ENCODE measurements at places on chromosomes 12 and 14.
A peak's percentile ranks its signal among the peaks of the same experiment; 100 is the strongest.

DNA sequence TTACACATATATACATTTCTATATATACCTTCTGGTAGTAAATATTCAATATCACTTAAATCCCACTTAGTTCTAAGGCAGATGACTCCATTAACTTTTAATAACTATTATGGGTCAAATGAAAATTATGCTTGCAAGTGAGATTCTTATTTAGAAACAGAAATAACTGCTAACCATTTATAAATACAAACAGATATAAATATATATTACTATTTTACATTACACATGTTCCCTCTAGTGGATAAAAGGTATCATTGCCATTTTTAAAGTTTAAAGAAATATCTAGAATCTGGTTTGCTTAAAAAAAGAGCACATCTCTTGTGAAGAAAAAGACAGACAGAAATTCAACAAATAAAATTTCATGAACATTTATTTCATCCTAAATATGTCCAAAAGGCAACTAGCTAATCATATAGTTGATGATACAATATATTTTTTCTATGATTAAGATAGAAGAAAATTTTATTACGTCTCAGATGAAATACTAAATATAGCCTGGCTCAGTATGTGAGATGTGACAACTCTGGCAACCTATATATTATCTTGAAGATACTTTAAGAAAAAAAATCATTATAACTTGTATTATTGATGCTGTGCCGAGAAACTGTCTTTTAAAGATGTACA is 11.7 kb upstream of the RAD51AP1 start:
- no peak for DNase-seq

DNA sequence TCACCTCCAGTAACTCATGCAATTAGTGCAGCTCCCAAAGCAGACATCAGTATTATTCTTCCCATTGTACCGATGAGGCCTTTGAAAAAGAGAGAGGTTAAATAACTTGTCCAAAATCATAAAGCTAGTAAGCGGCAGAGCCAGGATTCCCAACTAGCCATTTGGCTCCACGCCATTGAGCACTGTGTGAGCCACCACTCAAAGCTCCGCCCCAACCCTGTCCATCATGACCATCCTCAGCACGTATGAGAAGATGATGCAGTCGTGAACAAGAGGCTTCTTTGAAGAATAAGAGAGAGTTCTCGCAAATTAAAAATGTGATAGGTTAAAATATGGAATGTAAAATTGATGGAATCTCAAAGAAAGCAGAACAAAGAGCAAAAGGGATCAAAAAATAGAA is 14.6 kb downstream of the CLMN start:
- DNase-seq: no peak

GRCh38 chr12:6181583-6182278 is 18.5 kb upstream of the CD9 start:
- DNase-seq: no peak

DNA sequence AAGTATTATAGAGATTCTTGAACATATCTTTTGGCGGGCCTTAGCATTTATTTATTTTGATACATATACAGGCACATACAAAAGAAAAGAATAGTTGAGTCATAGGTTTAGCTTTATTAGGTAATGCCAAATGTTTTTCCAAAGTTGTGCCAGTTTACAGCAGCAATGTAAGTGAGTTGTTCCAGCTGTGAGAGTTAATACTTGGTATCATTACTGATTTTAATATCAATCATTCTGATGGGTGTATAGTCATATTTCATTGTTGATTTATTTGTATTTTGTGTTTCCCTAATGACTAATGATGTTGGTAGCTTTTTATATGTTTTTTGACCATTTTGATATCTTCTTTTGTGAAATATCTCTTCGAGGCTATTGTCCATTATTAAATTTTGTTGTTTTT is 122.4 kb downstream of the MIPOL1 start:
- DNase-seq: peak; percentile 3

DNA sequence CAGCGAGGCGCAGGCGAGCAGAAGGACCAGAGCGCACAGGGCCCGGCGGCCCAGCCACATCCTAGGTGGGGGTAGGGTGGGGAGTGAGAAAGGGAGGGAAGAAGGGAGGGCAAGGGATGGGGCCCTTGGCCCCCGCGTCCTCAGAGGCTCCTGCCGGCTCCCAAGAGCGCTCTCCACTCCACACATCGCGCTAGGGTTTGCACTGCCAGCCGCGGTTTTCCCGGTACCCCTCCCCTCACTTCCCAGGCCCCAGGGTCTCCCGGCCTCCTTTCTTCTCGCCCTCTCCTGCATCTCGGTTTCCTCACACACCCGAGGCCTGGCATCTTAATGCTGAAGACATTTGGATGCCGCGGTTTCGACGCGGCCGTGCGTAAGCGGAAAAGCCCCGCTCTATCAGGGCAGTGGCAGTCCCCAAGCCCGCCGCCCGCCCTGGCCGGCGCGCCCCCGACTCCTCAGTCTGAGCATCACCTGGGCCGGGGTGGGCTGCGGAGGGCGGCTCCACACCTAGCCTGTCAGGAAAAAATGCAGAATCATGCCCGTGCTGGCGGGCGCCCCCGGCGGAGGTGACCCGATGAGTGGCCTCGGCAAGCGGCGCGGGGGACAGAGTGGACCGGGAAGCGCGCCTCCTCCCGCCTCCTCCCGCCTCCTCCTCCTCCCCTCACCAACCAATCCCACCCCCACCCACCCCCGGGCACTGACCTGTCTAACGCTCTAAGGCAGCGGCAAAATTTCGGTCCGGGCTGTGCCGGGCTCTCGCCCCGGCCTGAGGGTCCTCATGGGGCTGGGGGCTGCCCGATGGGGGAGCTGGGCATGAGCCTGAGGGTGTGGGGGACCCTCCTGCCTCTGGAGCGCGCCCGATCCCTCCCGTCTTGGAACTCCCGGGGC is 686 bp downstream of the B4GALNT1 start:
- DNase-seq: no peak

- DNase-seq: peak; percentile 44
Observed at GRCh38 chr12:56206452-56207166, 15.1 kb downstream of the RNF41 start.
